ENCODE measurements at places on chromosomes 11 and 22.

GRCh38 chr22:19811811-19812771 is 42.6 kb downstream of the GNB1L start:
- DNase-seq, result no peak

- DNase-seq, result no peak
Measured at GRCh38 chr11:35820614-35821013, 123.2 kb upstream of the LDLRAD3 start.

DNA sequence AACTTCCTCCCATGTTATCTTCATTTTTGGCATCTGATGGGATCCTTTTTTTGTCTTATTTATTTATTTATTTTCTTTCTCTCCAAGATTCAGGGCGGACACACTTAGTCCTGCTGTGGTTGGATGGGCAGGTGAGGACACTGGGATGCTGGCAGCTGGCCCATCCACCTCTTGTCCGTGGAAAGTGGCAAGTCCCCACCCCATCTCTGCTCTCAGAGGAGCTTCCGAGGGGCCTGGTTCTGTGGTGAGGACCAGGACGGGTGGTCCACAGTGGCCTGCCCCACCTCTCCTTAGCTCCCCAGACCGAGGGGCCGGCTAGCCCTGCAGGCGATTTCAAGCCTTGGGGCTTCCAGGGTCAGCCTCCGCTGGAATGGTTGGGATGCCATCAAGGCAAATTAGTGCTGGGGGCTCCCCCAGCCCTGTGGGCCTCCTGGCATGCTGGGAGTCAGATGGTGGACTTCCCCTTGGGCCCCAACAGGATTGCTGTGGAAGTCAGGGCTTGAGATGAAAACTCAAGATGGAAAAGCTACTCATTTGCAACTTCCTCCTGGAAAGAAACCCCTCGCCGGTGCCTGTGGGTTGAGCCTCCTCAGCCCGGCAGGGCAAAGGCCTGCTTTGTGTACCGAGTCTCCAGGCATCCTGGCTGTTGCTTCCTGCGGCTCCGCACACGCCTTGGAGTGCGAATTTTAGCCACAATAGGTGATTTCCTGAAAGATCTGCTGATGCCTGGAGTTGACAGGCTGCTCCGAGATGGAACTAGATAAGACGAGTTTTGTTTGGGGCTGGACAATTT is 31.2 kb upstream of the LINC01488 start:
- no peak for DNase-seq

- DNase-seq, result no peak
Measured at GRCh38 chr22:22318723-22319465, 74.3 kb downstream of the VPREB1 start.

DNA sequence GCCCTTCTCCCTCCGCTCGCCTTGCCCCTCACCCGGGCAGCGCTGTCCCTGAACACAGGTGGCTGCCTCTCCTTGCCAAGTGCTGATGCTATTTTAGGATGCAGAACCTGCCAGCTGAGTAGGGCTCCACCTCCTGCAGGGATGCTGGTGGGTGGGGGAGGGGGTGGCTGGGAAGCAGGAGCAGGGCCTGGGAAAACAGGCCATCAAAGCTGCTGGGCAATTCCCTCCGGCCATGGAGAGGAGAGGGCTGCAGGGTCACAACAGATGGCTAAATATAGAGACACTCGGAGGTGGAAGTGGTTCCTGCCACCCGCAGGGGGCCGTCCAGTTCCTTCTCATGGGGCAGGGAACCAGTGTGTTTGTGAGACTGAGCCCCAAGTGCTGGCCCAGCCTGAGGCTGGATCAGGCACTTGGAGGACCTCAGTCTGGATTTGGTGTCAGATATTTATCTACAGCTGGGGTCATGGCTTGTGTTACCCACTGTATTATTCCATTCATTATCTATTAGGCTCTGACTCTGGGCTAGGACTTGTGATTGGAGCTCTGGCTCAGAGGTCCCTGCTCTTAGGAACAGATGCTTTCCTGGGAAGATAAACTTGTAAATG is 59.6 kb downstream of the LRRC32 start:
- DNase-seq, result no peak

GRCh38 chr11:131025421-131026125 is 109.3 kb upstream of the SNX19 start:
- no peak for DNase-seq

GRCh38 chr11:46361283-46362155 is 14.3 kb downstream of the DGKZ start:
- DNase-seq, result no peak

DNA sequence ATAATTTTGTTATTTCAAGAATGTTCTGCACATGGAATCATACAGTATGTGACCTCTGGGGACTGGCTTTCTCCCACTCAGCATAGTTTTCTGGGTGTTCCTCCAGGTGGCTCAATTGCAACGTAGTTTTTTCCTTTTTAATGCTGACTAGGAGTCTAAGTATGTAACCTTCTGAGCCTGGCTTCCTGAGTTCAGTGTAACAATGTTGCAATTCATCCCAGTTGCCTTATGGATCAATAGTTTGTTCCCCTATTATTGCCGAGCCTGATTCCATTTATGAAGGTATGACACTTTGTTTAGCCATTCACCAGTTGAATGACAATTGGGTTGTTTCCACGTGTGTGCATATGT is 128.3 kb downstream of the CRYBB2 start:
- no peak for DNase-seq

DNA sequence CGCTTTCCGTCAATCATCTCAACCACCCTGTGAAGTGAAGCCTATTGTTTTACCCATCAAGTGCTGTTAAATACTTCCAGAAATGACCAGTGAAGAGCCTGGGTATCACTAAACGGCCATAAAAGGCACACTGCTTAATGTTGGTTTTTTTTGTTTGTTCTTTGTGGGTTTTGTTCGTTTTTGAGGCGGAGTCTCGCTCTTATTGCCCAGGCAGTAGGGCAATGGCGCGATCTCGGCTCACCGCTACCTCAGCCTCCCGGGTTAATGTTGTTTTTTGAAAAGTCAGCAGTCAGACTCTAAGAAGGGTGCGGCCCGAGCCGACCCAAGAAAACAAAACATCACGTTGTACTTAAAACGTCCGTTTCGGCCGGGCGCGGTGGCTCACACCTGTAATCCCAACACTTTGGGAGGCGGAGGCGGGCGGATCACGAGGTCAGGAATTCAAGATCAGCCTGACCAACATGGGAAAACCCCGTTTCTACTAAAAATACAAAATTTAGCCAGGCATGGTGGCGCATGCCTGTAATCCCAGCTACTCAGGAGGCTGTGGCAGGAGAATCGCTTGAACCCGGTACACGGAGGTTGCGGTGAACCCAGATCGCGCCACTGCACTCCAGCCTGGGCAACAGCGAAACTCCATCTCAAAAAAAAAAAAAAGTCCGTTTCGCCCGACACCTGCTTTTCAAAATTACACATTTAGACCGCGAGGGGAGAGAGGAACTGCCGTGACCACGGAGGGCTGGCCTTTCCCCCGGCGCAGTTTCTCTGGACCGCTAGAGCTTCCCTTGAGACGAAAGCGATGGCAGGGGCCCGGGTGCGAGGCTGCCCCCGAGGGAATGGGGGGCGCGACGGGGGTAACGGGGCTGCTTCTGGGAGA is 714 bp downstream of the CD59 start:
- DNase-seq, result no peak

GRCh38 chr22:30318799-30319419 is 7.8 kb downstream of the TBC1D10A start:
- no peak for DNase-seq

GRCh38 chr11:62715150-62716130 is 8.0 kb downstream of the GNG3 start:
- no peak for DNase-seq

DNA sequence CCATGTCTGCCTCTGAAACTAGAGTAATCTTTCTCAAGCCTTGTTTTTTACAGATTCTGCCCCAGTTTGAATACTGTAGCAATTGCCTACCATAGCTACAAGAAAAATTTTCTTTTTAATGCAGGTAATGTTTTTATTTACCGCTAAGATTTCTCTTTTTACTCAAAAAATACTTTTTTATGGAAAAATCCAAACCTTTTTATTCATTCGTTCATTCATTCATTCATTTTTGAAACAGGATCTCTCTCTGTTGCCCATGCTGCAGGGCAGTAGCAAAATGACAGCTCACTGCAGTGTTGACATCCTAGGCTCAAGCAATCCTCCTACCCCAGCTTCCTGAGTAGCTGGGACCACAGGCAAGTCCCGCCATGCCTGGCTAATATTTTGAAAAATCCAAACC is 2.7 kb upstream of the CPT1A start:
- no peak for DNase-seq

DNA sequence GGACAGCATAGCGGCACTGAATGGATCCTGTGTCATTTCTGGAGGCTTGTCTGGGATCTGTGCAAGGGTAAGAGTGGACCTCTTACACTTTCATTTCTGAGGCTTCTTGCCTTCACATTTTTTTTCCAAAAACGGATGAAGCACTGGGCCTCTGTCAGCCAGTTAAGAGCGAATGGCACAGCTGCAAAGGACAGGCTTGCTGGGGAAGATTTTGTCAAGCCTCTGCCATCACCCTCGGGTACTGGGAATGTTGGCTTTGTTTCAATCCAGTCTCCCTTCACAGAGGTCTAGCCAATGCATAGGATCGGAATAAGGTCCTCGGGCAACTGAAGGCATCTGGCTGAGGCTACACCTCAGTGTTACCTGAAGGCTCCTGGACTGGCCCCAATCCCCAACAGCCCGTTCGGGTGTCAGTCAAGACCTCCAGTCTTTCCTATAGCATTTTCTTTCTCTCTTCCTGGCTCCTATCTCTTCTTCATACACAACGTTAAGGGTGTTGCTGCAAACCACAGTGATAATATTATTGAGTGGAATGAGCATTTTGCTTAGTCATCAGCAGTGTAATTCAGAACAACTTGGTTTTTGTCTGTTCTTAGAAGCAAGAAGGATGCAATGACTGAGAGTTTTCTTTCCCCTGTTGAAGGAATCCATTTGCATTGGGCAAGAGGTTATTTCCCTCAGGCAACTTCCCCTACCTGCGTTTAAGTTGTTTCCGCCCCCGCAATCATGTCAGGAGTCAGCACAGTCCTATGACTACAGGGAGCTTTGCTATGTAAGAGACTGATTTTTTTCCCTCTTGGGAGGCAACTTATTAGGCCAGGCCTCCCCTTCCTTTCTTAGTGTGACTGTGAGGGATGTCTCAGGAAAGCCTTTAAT is 22.8 kb downstream of the NPAT start:
- no peak for DNase-seq

DNA sequence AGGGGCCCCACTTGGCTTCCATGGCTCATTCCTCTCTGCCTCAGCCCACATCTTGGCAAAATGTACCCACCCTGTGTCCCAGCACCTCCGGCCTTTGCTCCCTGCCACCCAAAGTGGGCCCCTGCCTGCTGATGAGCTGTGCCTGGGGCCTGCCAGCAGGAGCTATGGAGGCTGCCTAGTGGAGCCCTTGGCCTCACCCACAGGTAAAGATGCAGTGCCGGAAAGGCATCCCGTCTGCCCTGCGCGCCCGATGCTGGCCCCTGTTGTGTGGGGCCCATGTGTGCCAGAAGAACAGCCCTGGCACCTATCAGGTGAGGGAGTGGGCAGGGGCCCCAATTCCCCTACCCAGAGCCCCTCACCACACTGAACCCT is 1.3 kb downstream of the TBC1D10C start:
- no peak for DNase-seq

DNA sequence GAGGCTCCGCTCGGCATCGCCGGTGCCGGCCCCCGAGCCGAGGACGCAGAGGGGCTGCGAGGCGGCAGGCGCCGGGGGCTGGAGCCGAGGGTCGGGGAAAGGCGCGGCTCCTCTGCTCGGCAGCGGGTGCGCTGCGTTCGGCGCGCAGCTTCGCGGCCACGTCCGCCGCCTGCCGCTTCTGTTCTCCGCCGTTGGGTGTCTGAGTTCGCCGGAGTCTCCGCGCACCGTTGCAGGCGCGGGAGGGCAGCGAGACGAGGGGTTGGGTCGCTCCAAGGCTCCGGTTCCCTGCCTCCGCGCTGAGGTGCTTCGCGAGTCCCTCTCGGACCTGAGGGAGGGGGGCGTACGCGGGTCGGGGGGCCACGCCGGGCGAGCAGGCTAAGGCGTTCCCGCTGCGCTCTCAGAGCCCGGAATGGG is 347 bp downstream of the MN1 start:
- DNase-seq, result no peak

DNA sequence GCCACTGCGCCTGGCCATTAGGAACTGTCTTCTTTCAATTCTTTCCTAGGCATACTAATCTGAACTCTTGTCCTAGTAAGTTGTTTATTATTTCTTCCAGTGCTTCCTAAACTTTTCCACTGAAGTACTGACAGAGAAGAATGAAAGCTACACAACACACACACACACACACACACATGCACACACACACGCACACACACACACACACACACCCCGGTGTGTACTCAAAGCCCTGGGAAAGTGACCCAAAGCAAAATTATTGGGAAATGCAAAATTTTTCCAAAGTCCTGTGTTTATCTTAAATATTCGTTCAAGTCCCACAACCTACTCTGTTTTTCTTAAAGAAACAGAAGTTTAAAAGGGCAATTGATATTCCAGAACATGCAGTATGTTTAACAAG is 19.4 kb upstream of the SIK2 start:
- no peak for DNase-seq

- DNase-seq, result no peak
Measured at GRCh38 chr11:107864591-107864990, 6.0 kb upstream of the SLC35F2 start.
